ENCODE measurements at places on chromosomes 11 and 22. TPM values are rescaled to one million over a fixed set of nuclear protein-coding genes. Genes with fewer than 3 reads are reported as not detected.

The SAA2 gene
- polyA plus RNA-seq, result 6.3 TPM

The SESN3 gene
- polyA plus RNA-seq, result 1.0 TPM

The DDIAS gene
- 3.1 TPM for polyA plus RNA-seq

DNA sequence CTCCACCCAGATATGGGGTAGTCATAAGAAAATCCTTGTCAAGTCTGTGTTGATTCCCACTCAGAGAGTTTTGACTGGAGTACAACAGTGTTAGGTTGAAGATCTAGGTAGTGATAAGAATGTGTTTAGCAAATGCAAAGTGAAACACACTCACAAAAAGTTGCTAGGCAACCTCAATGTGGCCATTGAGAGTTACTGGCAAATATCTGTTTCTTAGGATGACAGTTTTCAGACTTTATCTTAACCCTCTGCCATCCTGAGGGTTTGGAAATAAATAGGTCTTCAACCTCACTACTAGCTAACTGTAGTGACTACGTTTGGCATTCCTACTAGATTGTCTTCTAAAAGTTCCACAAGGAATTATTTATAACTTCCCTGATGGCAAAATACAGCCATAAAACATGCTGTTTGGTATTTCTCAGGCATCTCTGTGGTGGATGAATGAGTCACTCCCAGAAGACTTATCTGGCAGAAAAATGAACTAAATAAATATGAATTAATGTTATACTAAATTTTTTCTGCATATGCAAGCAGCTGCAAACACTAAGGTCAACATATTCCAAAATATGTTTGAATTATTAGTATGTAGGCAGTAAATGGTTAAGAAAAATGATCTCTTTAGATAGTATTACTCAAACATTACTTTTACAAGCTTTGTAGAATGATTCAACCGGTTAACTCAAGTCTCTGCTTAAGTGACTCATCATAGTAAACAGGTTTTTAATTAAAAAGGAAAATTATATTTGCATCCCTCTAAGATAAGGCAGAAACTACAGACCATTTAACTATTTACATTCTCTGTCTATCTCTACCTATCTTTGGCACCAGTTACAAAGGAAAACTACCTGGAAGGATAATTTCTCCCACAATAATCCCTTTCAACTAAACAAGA is 17.1 kb upstream of the SYTL2 start:
- no peaks in the 10 kb centered on the region for H3K27me3 ChIP-seq
- no peaks in the 10 kb centered on the region for H3K4me1 ChIP-seq

GRCh38 chr11:28621753-28622152 is 513.6 kb downstream of the METTL15 start:
- H3K27me3 ChIP-seq, result no peaks in the 10 kb centered on the region
- no peaks in the 10 kb centered on the region for H3K4me1 ChIP-seq
- peak overlapping the region; percentile 9 for H3K4me3 ChIP-seq
- no peak overlapping the region for H3K27ac ChIP-seq

GRCh38 chr11:60500276-60500910 is 7.8 kb downstream of the MS4A12 start:
- H3K36me3 ChIP-seq, result no peaks in the 10 kb centered on the region
- no peaks in the 10 kb centered on the region for H3K27me3 ChIP-seq
- H3K4me3 ChIP-seq, result no peak overlapping the region
- no peak for DNase-seq

GRCh38 chr22:30906946-30907345 is 61.6 kb downstream of the MORC2 start:
- DNase-seq, result no peak
- H3K4me3 ChIP-seq, result no peak overlapping the region
- H3K27ac ChIP-seq, result no peak overlapping the region
- H3K4me1 ChIP-seq, result no peaks in the 10 kb centered on the region

DNA sequence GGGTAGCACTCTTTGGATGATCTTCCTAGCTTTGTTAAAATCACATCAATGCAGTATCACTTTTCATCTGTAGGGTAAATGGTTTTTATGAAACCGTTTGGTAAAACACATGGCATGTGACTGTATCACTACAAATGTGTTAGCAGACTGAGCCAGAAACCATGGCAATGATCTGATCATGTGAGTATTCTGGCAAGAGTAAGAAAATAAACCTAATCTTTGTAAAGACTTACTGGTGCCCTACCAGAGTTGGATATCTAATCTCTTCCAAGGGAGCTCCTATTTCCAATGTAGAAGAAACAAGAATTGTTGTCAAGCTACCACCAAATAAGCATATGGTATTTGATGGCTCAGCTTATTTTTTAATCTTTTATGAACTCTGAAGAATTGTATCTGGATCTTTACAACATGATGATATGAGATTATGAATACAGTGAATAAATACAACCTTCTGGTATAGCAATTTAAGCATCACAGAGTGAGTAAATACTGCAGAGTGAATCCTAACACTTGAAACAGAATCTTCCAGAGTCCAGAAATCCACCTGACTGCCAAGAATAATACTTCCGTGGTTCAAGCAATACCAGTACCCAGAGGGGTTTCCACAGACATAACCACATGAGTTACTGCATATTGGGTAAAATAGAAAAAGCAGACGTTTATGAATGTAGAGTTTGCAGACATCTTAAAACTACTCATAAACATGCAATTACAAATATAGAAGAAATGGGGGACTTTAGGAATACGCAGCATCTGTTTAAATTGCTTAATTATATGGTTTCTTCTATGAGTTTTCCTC is 238.8 kb downstream of the TTC28 start:
- H3K27me3 ChIP-seq, result no peaks in the 10 kb centered on the region
- H3K27ac ChIP-seq, result peak overlapping the region; percentile 79
- no peak for DNase-seq
- H3K36me3 ChIP-seq, result no peaks in the 10 kb centered on the region

DNA sequence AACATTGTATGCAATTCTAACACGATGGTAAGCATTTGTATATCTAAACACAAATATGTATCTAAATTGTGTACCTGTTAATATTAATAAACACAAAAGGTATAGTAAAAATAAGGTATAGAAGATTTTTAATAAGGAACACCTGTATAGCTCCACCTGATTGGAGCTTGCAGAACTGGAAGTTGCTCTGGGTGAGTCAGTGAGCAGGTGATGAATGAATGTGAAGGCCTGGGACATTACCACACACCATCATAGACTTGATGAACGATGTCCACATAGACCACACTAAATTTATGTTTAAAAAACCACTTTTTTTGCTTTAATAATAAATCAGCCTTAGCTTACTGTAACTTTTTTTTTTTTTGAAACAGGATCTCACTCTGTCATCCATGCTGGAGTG is 97.6 kb upstream of the CLMP start:
- no peaks in the 10 kb centered on the region for H3K27me3 ChIP-seq
- H3K4me1 ChIP-seq, result no peaks in the 10 kb centered on the region
- no peak overlapping the region for H3K4me3 ChIP-seq
- no peak overlapping the region for H3K27ac ChIP-seq

DNA sequence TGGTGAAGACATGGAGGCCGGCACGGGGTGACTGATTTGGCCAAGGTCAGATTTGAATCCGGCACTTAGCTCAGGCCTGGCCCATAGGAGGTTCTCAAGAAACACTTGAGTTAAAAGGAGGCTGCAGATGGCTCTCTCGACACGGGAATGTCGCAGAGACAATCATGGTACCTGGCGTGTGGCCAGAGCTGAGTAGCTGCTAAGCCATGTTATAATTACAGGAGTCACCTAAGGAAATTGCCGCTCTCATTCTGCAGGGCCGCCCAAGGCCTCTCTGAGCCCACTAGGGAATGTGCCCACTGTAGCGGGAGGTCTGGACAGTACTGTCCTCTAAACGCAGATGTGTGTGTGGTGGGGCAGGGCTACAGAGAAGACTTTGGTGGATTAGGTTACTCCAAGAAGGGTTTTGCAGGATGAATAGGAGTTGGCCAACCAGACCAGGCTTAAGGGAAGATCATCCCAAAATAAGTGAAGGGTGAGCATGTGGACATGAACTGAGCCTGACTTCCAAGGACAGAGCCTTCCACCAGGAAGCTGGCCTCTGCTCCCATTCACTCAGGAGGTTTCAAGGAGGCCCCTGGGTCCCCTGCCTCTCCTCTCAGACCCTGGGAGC is 19.3 kb upstream of the PRR5 start:
- H3K27me3 ChIP-seq, result no peaks in the 10 kb centered on the region
- H3K4me1 ChIP-seq, result no peaks in the 10 kb centered on the region
- no peak for DNase-seq
- H3K36me3 ChIP-seq, result no peaks in the 10 kb centered on the region
- H3K4me3 ChIP-seq, result no peak overlapping the region
- no peak overlapping the region for H3K27ac ChIP-seq

DNA sequence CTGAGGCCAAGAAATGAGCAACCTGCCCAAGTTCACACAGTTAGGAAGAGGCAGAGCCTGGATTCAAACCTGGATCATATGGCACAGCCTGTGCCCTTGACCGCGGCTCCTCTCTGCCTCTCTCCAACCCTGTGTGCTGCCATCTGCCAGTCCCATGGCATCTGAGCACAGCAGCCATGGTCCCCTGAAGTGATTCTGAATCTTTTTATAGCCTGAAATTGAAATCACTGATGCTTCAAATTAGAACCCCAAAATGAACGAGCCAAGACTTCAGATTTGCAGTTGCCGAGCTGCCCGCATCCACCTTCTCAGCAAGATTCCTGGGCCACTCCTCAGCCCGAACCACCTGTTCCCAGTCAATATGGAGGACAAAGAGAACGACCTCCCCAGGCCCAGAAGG is 252.7 kb downstream of the CTTN start:
- DNase-seq, result no peak
- H3K36me3 ChIP-seq, result no peaks in the 10 kb centered on the region
- no peaks in the 10 kb centered on the region for H3K4me1 ChIP-seq
- peaks cover 8% of the 10 kb centered on the region for H3K27me3 ChIP-seq
- H3K4me3 ChIP-seq, result no peak overlapping the region

DNA sequence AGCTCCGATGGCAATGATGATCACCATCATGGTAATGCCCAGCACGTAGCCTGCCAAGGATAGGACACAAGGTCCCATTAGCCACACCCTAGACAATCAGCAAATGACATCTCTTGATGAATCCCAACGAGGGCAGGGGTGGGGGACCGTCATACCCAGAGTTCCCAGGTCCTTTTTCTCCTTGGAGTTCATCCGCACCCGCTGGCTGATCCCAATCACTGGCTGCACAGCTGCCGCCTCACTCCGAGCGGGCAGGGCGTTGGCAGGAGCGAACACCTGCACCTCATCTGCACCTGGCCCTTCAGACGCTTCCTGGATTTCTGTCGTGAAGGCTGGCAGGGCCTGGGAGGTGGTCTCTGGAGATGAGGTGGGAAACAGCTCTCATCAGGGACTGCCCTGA is 2.9 kb downstream of the PIK3IP1 start:
- no peaks in the 10 kb centered on the region for H3K27me3 ChIP-seq
- H3K27ac ChIP-seq, result peak overlapping the region; percentile 98
- H3K4me1 ChIP-seq, result peaks cover 32% of the 10 kb centered on the region
- no peak overlapping the region for H3K4me3 ChIP-seq

GRCh38 chr22:31917227-31917921 is 27.0 kb upstream of the YWHAH start:
- no peaks in the 10 kb centered on the region for H3K27me3 ChIP-seq
- no peaks in the 10 kb centered on the region for H3K36me3 ChIP-seq
- DNase-seq, result peak; percentile 39
- H3K27ac ChIP-seq, result no peak overlapping the region

DNA sequence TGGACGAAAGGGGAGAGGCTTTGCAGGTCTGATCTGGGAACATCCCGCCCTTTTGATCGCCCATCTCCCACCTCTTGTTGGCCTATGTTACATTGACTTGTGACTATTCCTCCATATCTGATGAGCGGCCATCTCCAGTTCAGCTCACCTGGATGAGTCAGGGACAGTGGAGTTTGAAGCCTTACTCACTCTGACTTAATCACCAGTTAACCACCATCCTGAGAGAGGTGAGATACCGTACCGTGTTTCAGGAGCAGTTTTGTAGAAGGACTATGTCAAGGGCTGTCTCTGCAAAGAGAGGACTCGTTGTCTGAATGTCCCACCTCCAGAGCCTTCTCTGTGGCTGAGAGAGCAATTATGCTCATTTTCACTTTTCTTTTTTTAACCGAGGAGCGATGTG is 771.7 kb downstream of the NTM start:
- no peak for DNase-seq
- H3K27me3 ChIP-seq, result no peaks in the 10 kb centered on the region
- no peaks in the 10 kb centered on the region for H3K4me1 ChIP-seq
- no peaks in the 10 kb centered on the region for H3K36me3 ChIP-seq
- no peak overlapping the region for H3K27ac ChIP-seq

DNA sequence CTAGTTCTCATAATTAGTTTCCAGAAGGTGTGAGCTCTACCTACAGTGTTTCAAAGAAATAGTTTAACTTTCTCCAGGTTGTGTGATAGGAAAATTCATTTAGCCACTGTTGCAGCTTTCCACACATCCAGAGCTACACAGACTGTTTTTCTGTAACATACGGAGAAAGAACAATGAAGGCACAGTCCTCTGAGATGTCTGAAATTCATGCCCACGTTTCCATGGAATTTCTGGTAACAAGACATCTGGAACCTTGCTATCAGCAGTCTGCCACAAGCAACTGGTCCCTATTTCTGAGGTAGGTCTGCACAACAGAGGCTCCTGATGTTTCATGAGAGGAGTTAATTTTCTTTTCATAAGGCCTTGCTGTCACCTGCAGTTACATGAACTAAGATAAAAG is 273.3 kb upstream of the C11orf87 start:
- H3K36me3 ChIP-seq, result no peaks in the 10 kb centered on the region
- H3K4me3 ChIP-seq, result no peak overlapping the region
- no peaks in the 10 kb centered on the region for H3K4me1 ChIP-seq
- H3K27ac ChIP-seq, result no peak overlapping the region
- H3K27me3 ChIP-seq, result no peaks in the 10 kb centered on the region

DNA sequence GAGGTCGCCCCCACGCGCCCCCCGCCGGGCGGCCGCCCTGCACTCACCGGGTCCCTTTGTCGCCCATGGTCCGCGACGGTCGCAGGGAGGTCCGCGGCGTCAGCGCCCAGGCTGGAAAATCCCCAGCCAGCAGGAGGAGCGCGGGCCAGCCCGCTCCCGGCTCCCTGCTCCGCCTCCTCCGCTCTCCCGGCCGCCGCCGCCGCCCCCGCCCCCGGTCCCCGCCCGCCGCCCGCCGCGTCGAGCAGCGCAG is at the start of gene ARRB1:
TSS of gene ARRB1 (minus strand) at position 121 of the 250 bp plus-strand sequence. CDS start at position 67, 54 bp downstream.
- peaks cover 24% of the 10 kb centered on the region for H3K4me1 ChIP-seq
- H3K4me3 ChIP-seq, result peak within 1 kb of the TSS; percentile 84
- H3K27ac ChIP-seq, result peak within 1 kb of the TSS; percentile 78
- no peaks in the 10 kb centered on the region for H3K36me3 ChIP-seq
- DNase-seq, result no peak
- peaks cover 4% of the 10 kb centered on the region for H3K27me3 ChIP-seq

DNA sequence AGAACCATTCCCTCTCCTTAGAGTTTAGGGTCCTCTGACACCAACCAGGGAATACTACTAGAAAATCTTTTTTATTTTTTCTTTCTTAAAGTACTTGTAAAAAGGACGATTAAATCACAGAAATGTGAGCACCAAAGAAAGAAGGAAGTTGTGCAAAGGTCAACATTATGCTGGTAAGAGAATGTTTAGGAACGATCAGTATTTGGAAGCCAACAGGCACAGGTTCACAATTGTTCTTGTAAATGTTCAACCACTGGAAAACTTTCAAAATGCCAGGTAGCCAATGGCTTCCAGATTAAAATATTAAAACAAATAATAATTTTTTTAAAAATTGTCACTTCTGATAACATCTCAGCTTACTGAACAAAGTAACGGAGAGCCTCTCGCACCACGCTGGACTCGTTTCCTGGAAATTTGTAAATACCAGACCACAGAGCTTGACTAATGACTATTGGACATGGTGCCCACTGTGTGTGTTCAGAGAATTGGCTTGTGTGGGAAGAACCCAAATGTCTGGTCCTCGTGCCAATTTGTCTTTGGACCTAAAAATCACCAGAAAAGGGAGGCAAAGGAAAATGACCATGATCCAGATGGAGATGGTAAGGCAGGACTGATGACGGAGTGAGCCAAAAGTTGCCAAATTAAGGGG is 20.8 kb downstream of the COMMD9 start:
- no peak overlapping the region for H3K4me3 ChIP-seq
- H3K27me3 ChIP-seq, result no peaks in the 10 kb centered on the region
- peaks cover 23% of the 10 kb centered on the region for H3K36me3 ChIP-seq
- H3K27ac ChIP-seq, result no peak overlapping the region
- no peak for DNase-seq
- no peaks in the 10 kb centered on the region for H3K4me1 ChIP-seq
